Adipocyte (in vitro differentiated cells): ENCODE measurements at places on chromosomes 4 and X.
A peak's percentile ranks its signal among the peaks of the same experiment; 100 is the strongest.

DNA sequence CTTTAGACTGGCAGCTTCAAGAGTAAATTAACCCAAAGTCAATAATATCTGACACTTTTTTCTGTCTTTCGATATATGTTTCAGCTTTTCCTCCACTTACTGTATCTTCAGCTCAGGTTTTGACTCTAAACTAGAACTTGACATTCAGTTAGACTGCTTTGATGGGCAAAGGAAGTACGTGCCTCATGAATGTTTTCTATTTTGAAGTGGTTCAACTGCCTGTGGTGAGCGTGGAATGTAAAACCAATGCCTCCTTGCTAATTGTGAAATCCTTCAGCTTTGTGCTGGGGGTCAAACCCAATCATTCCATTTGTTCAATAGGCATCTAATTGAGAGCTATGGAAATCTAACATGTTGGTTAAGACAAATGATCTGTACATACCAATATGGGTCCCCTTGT is 857.0 kb upstream of the HTR2C start:
- DNase-seq, result no peak

GRCh38 chrX:100424012-100424411 is 13.9 kb upstream of the PCDH19 start:
- DNase-seq, result no peak

DNA sequence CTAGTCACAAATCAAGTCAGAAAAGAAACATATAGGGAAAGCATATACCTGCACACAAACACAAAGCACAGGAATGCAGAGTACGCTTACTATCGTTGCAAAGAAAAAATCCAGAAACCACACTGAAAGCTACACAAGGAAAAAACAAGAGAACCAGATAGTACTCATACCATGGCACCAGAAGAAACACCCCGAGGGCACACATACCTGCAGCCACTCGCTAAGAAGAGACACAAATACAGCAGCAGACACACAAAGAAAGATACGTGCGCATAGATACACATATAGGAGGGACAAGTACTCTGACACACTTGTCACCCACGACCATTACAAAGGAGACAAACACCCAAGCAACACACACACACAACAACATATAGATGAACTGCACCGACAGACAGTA is 1.4 kb upstream of the SLC38A5 start:
- DNase-seq, result no peak

DNA sequence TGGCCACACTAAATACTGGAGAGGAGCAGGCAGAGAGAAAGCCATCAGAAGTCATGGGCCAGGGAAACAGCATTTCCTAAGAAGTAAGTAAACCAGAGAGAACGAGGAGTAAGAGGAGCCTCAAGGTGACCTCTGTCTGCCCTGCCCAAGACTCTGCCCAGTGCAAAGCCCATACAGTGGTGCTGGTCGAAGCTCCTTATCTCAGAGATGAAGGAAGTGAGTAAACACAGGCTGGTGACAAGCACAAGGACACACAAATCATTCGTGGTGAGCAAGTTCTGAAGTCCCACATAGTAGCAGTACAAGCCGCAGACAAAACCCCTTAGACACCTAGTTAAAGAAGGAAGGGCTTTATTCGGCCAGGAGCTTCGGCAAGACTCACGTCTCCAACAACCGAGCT is 62.7 kb downstream of the DCTD start:
- no peak for DNase-seq

DNA sequence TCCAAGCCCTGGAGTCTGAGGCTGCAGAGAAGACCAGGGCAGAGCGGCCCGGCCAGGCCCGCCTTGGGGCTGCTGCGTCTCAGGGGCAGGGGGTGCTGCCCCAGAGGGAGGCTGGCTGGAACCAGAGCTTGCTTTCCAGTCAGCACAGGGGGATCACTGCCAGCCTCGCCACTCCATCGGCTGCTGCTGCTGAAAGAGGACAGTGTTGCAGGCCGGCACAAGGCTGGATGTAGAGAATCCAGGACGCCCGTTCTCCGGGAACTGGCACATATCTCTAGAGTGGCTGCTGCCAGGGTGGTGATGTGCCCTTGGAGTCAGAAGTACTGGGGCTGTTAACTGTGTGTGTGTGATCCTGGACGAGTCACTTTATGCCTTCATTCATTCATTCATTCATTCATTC is 31.9 kb upstream of the SORCS2 start:
- no peak for DNase-seq

DNA sequence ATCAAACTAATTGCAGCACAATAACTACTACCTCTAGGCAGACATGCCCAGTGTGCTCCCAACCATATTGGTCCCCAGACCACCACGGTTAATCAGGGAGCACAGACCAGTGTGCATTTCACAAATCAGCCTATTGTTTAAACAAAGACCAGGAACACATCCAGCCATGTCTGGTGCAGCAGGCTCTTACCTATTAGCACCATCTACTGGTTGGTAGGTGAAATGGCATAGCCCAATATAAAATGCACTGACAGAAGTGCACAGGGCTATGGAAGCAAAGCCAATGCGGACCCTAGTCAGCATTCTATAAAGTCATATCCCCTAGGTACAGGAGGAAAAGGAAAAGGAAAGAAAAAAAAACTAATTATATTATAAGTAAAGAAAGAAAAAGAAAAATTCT is 15.5 kb upstream of the CYLC1 start:
- DNase-seq, result peak; percentile 60

DNA sequence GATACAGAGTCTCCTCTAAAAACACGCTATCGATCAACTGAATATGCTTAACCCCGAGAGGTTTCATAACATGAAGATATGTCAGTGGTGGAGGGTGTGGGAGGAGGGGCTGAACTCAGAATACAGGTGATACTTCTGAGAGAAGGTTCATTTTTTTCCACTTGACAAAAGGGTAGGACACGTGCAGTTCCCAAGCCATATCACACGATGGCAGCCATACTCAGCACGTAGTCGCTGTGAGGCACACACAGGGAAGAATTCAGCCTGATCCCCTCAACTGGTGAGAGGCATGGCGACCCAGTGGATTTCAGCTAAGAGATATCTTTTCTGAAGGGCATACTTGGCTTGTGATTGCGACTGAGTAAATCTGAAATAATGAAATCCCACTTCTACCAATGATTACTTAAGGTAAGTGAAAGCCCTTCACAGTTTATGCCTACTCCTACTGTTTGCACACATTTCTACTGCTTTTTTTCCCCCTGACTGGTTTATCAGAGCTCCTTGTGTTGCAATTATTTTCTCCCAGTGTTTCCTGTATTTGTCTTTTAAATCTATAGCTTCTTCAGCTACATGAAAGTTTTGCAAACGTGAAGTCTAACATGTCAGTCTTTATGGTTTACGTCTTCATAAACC is 133.1 kb downstream of the CORIN start:
- DNase-seq, result peak; percentile 54

- no peak for DNase-seq
Measured at GRCh38 chr4:26520728-26521450, 30.6 kb upstream of the CCKAR start.

GRCh38 chr4:107825072-107825824 is 516 bp downstream of the SGMS2 start:
- peak; percentile 81 for DNase-seq

- DNase-seq, result peak; percentile 28
Measured at GRCh38 chrX:100680756-100681155, 36.8 kb downstream of the SRPX2 start.

GRCh38 chrX:39674490-39675161 is 423.1 kb downstream of the BCOR start:
- no peak for DNase-seq

- DNase-seq, result no peak
Measured at GRCh38 chrX:21989384-21989783, 42.7 kb upstream of the PHEX start.

DNA sequence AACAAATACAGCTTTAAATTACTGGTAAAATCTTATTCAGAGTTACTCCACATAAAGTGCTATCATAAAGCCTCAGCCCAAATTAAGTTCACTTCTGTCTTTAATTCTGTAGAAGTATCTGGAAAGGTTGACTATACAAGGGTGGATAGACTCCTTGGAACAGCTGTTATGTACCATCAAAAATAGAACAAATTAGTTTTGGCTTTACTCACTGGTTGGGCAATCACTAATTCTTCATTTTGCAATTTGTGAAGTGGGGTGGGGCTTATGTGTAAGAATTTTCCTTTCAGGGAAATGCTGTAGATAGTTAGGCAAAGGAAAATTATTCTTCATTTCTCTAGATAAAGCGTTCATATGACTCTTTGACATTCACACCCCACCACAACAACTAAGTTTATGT is 7.8 kb downstream of the DIAPH2 start:
- peak; percentile 78 for DNase-seq

DNA sequence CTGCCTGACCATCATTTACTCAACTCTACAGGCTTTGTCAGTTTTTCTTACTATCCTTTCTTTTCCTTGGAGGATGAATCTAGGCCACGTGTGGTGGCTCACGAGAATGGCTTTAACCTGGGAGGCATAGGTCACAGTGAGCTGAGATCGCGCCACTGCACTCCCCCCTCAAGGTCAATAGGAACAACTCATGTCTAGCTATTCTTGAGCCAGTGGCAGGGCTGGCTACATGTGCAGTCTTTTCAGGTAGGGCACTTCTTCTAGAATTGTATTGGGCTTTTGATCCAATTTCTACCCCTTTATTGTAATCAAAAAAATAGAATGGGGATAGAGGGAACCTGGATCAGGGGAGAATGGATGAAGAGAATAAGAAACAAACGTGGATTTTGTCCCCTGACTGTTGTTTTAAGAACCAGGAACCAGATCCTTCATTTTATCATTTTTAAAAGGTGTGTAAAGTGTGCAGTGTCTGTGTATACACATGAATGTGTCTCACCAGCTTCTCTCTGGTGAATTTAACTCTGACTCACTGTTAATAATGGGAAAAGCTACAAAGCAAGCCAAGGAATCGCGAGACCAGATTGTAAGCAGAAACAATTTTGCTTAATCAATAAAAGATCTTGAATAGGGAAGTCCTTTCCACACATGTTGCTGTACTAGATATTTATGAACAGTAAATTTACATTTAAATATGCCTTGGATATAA is 283.9 kb upstream of the GPC4 start:
- DNase-seq, result no peak

DNA sequence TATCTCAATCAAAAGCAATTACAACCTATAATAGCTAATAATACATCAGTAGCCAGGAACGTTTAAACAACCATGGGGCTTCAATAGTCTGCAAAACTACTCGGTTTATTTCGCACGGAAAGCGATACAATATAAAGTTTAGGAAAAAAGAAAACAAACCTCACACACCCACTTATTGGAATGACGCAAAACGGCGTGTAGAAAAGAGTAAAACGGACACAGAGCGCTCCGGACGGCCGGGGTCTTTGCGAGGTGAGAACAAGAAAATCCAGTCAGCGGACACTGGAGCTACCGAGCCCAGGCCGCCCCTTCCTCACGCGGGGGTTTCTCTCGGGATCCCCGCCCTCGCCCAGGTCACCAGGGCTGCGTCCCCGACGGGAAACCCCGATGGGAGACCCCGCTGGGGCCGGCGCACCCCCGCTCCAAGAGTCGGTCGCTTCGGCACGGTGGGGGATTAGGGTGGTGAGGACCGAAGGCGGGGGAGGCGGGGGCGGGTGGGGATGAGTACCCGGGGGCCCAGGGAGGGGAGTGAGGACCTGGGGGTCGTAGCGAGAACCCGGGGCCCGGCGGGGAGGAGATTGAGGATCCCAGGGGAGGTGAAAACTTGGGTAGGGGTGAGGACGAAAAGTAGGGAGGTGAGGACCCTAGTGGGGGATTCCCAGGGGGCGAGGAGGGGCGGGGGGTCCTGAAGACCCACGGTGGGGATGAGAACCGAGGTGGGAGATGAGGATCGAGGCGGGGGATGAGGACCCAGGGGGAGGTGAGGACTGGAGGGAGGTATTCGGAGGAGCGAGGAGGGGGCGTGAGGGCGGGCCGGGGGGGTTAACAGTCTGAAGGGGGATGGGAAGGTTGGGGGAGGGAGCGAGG is 737 bp downstream of the NELFA start:
- peak; percentile 60 for DNase-seq

GRCh38 chr4:167222099-167222498 is 12.2 kb downstream of the SPOCK3 start:
- DNase-seq, result no peak

DNA sequence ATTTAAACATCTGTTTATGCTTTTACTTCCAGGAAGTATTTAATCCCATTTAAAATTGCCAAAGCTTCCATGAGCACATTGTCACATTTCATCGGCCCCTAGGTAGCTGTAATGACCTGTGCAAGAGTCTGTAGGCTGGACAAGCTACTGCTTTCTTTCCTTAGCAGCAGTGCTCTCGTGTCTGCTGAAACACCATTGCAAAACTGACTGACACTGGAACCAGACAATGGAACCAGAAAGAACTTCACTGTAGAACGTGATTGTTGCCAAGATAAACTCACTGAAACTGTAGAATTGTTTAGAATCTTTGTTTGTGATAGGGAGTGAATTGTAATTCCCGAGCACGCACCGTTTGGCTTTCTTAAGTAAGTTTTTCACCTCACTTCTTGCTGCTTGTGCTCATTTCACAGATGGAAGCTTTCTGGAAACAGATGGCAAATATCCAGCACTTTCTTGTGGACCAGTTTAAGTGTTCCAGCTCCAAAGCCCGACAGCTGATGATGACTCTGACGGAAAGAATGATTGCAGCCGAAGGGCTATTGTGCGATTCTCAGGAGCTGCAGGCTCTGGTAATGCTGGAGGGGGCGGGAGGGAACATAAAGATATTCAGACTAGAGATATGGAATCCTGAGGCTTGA is 36.9 kb downstream of the EVC start:
- peak; percentile 99 for DNase-seq

- peak; percentile 84 for DNase-seq
Measured at GRCh38 chr4:16794816-16795445, 103.5 kb downstream of the LDB2 start.

GRCh38 chr4:180636696-180637404 is 1606.4 kb upstream of the TENM3 start:
- DNase-seq, result peak; percentile 90

DNA sequence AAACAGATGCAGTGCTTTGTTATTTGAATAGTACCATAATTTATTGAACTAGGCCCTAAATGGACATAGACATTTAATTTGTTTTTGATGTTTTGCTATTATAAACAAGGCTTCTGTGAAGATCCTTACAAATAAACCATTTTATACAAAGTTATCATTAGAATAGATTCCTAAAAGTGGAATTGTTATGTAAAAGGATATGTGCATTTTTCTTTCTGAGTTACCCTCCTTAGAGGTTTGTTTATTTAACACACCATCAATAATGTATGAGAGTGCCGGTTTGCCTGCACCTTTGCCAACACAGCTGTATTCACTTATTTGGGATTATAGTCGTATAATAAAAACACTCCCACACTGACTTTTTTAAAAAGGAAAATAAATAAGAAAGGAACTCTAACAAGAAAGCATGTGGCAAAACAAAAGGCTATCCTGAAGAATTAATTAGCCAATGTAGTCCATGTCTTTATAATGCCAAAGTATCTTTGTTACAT is 84.8 kb downstream of the PAK3 start:
- DNase-seq, result peak; percentile 25

DNA sequence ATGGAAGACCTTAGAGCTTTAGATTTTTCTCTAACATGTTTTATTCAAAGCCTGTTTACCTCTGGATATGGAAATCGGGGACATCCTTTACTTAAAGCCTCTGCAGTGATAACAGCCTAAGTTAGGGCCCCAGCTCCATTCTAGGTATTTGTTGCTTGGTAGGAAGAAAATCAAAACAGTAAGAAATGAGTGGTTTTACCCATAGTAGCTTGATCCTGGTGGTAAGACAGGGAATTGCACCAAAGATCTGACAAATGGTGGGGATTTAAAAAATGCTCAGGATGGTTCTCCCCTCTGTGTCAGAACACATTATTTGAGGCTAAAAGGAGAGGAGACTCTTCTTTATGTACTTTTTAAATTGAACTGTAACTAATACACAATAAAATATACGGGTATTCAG is 52.4 kb downstream of the AFF2 start:
- no peak for DNase-seq
